ENCODE measurements at places on chromosomes 7 and 10. TPM values are rescaled to one million over a fixed set of nuclear protein-coding genes. Genes with fewer than 3 reads are reported as not detected.

The TMEM140 gene
- total RNA-seq = 7.6 TPM

The RAMP3 gene
- 23.8 TPM for total RNA-seq

The FGL2 gene
- total RNA-seq = 8.8 TPM

The MYH16 gene
- not detected for total RNA-seq

The FAS gene
- 19.7 TPM for total RNA-seq

The ODAD2 gene
- total RNA-seq = not detected

The GGCT gene
- 62.5 TPM for total RNA-seq

The SPDYE11 gene
- not detected for total RNA-seq

The CXCL12 gene
- 15.7 TPM for total RNA-seq

The LRRC4 gene
- not detected for total RNA-seq

The HOXA2 gene
- total RNA-seq = 2.1 TPM

The TRPV5 gene
- not detected for total RNA-seq

The PRKG1 gene
- 1.5 TPM for total RNA-seq

The VWDE gene
- total RNA-seq = 0.19 TPM

The SORCS3 gene
- not detected for total RNA-seq

The VWA2 gene
- 21.5 TPM for total RNA-seq

The C10orf143 gene
- 3.9 TPM for total RNA-seq

The CTBP2 gene
- total RNA-seq = 30.3 TPM

The ACTL6B gene
- total RNA-seq = not detected

The SRPK2 gene
- 59.9 TPM for total RNA-seq

The PPP1R9A gene
- total RNA-seq = 2.7 TPM

The IDI2 gene
- total RNA-seq = not detected

The IRF5 gene
- 23.4 TPM for total RNA-seq

The PFKFB3 gene
- total RNA-seq = 77.4 TPM

The HTR5A gene
- not detected for total RNA-seq

The VAX1 gene
- not detected for total RNA-seq

The SKIDA1 gene
- total RNA-seq = 0.38 TPM

The TAS2R4 gene
- 1.2 TPM for total RNA-seq

The CPA2 gene
- total RNA-seq = 0.16 TPM

The FAM25G gene
- total RNA-seq = 115 TPM

The DDX21 gene
- total RNA-seq = 48.0 TPM

The TCERG1L gene
- 1.0 TPM for total RNA-seq

The UNCX gene
- not detected for total RNA-seq

The HTRA1 gene
- 113 TPM for total RNA-seq

The ASZ1 gene
- total RNA-seq = not detected

The PGAM2 gene
- 0.75 TPM for total RNA-seq

The RAB19 gene
- 0.72 TPM for total RNA-seq

The WIPF3 gene
- 0.72 TPM for total RNA-seq

The AFAP1L2 gene
- 19.4 TPM for total RNA-seq

The SEM1 gene
- total RNA-seq = 17.8 TPM

The ASL gene
- total RNA-seq = 29.0 TPM

The SPDYE2 gene
- total RNA-seq = not detected
